ENCODE measurements at places on chromosomes 7 and 10.
A peak's percentile ranks its signal among the peaks of the same experiment; 100 is the strongest.

DNA sequence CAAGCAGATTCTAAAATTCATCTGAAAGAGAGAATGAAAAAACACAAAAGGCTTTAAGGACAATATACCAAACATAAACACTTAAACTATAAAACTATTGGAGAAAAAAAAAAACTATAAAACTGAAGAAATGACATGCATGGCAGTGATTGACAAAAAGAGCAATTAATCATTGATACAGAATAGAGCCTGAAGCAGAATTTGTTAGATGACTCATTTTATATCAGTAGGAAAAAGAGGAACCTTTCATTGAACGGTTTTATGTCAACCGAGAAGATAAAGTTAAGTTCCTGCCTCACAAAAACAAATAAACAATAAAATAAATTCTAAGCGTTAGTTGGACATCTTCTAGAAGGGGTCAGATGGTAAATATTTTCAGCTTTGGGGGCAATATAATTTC, 23.3 kb downstream of the NPY start:
- DNase-seq, result no peak

GRCh38 chr7:96076350-96076707, 245.6 kb downstream of the SLC25A13 start:
- no peak for DNase-seq

- no peak for DNase-seq
These were observed 1.0 kb downstream of the TWIST1 start for GRCh38 chr7:19116121-19117090.

DNA sequence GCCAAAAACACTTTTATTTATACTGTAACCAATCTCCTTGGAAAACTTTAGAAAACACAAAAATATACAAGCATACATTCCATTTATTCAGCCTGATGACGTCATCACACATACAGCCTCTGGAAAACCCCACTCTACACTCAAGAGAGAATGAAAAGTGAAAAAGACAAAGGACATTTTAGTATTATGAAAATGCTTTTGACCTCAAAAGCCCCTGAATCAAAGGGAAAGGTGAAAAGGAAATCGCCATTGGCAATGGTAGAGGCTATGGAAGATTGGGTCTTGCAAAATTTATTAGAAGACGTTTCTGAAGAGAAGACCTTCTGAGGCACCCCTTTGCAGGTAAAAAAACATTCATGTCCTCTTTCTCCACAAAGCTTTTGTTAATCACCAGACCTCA, 82.9 kb upstream of the STRIP2 start:
- DNase-seq, result no peak

- no peak for DNase-seq
These were observed 643.7 kb downstream of the INHBA start for GRCh38 chr7:41058986-41059741.

- peak; percentile 78 for DNase-seq
These were observed 22.7 kb upstream of the FXYD4 start for GRCh38 chr10:43348511-43349312.

DNA sequence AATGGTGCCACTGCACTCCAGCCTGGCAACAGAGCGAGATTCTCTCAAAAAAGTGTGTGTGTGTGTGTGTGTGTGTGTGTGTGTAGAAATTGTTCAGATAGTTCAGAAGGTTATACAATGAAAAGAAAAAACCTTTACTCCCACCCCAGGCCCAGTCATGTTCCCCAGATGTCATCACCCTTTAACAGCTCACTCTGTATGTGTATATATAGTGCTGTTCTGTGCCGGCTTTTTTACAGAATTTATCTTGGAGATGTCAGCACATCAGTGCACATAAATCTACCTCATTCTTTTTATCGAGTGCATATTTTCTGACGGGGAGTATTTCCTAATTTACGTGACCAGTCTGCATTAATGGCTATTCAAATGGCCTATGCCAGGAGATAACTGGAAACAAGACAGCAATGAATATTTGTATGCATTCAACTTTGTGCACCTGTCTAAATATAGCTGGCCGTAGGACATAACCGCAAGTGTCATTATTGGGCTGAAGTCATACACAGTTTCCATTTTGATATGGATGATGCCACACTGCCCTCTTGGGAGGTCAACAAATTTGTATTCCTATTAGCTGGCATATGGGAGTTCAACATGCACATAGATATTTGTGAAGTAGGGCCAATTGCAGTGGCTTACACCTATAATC, 11.7 kb downstream of the NIPSNAP2 start:
- DNase-seq, result no peak

GRCh38 chr7:22196429-22196828, 160.5 kb downstream of the RAPGEF5 start:
- no peak for DNase-seq

DNA sequence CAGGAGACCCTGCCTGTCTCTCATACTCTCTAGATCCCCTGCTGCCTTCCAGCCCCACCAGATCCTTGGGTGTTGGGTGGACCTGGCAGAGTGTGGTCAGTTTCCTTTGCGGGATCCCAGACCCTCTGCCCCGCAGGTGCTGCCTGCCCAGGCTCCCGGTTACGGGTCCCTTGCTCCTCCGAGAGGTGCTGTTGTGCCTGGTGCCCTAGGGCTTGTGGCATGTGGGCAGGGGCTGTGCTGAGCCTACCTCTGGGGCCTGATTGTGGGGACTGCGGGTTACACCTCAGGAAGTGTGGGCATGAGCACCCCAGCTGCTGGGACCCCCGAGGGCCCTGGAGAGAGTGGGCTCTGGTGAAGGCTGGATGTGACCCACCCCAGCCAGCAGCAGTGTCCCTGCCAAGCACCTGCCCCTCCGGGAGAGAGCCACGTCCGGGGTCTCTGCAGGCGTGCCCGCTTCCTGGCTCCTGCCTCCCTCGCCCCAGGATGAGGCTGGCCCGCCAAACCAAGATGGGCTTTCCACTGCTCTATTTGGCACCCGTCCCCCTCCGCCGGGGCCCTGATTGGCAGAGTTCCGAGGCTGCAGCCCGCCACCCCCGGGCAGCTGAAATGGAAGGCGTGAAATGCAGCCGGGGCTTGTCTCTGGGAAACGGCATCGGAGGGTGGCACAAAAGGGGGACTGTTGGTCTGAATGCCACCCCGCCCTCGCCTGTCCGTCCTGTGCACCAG, 17.0 kb downstream of the CLIP2 start:
- no peak for DNase-seq

DNA sequence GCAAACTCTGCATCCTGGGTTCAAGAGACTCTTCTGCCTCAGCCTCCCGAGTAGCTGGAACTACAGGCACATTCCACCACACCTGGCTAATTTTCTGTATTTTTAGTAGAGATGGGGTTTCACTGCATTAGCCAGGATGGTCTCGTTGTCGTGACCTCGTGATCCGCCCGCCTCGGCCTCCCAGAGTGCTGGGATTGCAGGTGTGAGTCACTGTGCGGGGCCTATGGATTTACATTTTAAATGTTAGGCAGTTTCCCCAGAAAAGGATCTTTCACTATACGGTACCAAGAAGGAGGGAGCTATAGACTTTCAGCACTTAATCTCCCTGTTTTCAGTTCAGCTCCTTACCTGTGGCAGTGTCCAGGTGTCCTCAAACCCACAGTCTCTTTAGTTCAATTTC, 50.8 kb downstream of the SIRT1 start:
- DNase-seq, result no peak
